ENCODE measurements at places on chromosomes 5 and 9. TPM values are rescaled to one million over a fixed set of nuclear protein-coding genes. Genes with fewer than 3 reads are reported as not detected.

- H3K27me3 ChIP-seq: peaks cover 10% of the 10 kb centered on the region
- no peak overlapping the region for H3K27ac ChIP-seq
- H3K36me3 ChIP-seq: no peaks in the 10 kb centered on the region
- no peak overlapping the region for H3K4me3 ChIP-seq
- DNase-seq: no peak
- no peaks in the 10 kb centered on the region for H3K4me1 ChIP-seq
Measured at GRCh38 chr5:6686915-6687409, 26.3 kb upstream of the TENT4A start.

- no peak overlapping the region for H3K27ac ChIP-seq
- peaks cover 9% of the 10 kb centered on the region for H3K4me1 ChIP-seq
- peak overlapping the region; percentile 43 for H3K4me3 ChIP-seq
- H3K27me3 ChIP-seq: peaks cover 23% of the 10 kb centered on the region
Measured at GRCh38 chr9:107637421-107638420, 148.2 kb upstream of the KLF4 start.

DNA sequence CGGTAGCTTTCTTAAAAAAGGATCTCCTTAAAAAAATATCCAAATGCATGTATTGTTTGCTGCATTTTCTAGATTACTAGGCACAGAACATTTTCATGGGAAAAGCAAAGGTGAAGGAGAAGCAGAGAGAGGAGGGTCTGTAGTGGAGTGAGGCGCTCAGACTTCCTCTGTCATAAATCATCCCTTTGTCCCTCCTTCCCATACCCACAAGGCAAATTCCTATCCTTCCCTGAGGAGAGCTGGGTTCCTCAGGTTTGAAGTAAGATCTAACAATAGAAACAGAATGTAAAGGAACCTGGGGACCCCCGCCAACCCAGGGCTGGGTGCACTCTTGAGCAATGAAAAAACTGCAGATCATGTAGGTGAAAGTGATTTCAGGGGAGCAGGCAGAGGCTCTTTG lies 149.2 kb upstream of the ANKH start:
- H3K4me3 ChIP-seq: no peak overlapping the region
- H3K36me3 ChIP-seq: no peaks in the 10 kb centered on the region
- no peak overlapping the region for H3K27ac ChIP-seq
- no peaks in the 10 kb centered on the region for H3K4me1 ChIP-seq

HAPLN1 gene
- not detected for total RNA-seq

DNA sequence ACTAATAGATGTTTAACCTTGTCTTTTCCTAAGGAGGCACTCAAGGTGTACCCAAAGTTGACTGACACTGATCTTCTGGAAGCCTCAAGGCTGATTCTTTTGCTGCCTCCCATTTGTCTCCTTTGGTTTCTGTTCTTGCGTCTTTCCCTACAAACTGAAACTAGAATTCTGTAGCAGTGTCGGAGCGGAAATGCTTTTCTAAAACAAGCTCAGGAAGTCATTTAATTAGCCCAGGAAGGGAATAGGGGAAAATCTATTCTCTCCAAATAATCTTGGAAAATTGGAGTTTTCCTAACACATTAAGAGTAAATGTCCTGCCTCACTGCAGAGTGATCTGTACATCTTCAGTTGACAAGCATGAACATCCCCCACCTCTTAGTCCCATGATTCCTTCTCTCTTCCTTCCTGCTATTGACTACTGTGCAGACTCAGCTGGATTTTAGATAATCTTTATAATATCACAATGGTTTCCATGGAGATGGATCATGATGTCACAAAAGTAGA lies 182.7 kb downstream of the NR3C1 start:
- peaks cover 23% of the 10 kb centered on the region for H3K36me3 ChIP-seq
- H3K27me3 ChIP-seq: no peaks in the 10 kb centered on the region
- no peak for DNase-seq
- peak overlapping the region; percentile 92 for H3K27ac ChIP-seq
- H3K4me1 ChIP-seq: peaks cover 84% of the 10 kb centered on the region

DNA sequence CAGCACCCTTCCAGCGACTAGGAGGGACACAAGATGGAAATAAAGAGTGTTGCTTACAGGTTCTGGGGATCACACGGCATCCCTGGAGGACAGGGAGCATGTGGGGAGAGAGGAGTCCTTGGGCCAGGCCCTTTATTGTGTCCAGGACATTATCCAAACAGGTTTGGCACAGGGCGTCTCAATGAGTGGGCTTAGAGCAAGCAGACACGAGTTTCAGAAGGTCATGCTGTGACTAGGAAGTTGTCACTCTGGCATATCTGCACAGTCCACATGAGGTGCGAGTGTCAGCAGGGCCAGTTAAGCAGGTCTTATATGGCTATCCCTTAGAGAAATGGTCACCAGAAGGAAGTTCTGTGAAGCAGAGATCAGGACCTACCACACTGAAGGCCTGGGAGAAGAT lies 174.5 kb upstream of the OTULINL start:
- no peaks in the 10 kb centered on the region for H3K4me1 ChIP-seq
- DNase-seq: no peak
- peaks cover 7% of the 10 kb centered on the region for H3K36me3 ChIP-seq

- H3K4me1 ChIP-seq: no peaks in the 10 kb centered on the region
- no peaks in the 10 kb centered on the region for H3K36me3 ChIP-seq
- no peak overlapping the region for H3K4me3 ChIP-seq
- H3K27ac ChIP-seq: no peak overlapping the region
- no peak for DNase-seq
Measured at GRCh38 chr5:166062719-166063118, 2228.7 kb upstream of the WWC1 start.

- peaks cover 7% of the 10 kb centered on the region for H3K4me1 ChIP-seq
- peak overlapping the region; percentile 83 for H3K27ac ChIP-seq
- no peaks in the 10 kb centered on the region for H3K36me3 ChIP-seq
- H3K4me3 ChIP-seq: peak overlapping the region; percentile 84
Measured at GRCh38 chr9:6715755-6716643, 41.8 kb upstream of the KDM4C start.

GRCh38 chr5:98128846-98129245 lies 644.6 kb upstream of the RGMB start:
- H3K36me3 ChIP-seq: no peaks in the 10 kb centered on the region
- H3K27me3 ChIP-seq: no peaks in the 10 kb centered on the region
- no peaks in the 10 kb centered on the region for H3K4me1 ChIP-seq
- no peak overlapping the region for H3K4me3 ChIP-seq
- H3K27ac ChIP-seq: no peak overlapping the region
- DNase-seq: no peak

DNA sequence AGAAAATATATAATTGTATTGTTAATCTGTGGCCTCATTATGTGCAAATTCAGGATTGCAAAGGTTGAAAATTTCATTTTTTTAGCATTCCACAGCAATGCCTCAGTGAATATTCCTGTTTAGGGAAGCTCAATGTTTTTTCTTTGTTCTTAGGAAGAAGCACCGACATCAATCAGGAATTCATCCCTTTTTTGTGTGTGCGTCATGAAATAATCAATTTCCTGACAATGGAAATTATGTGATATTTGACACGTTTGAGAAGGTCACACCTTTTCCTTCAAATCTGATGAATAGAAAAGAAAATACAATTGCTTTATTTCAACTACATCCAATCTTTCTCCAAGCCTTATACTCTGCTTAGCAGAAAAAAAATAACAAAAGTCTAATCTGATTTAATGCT lies 662.8 kb upstream of the FTMT start:
- no peaks in the 10 kb centered on the region for H3K27me3 ChIP-seq
- no peak for DNase-seq
- H3K36me3 ChIP-seq: no peaks in the 10 kb centered on the region
- no peaks in the 10 kb centered on the region for H3K4me1 ChIP-seq
- no peak overlapping the region for H3K27ac ChIP-seq
- no peak overlapping the region for H3K4me3 ChIP-seq

GRCh38 chr5:157582731-157583620 lies 7.4 kb upstream of the ADAM19 start:
- peak overlapping the region; percentile 48 for H3K4me3 ChIP-seq
- peaks cover 69% of the 10 kb centered on the region for H3K4me1 ChIP-seq
- peaks cover 4% of the 10 kb centered on the region for H3K36me3 ChIP-seq
- no peaks in the 10 kb centered on the region for H3K27me3 ChIP-seq
- DNase-seq: no peak

BTNL3 gene
- total RNA-seq: not detected
